ENCODE measurements at places on chromosomes 2 and 18.

GRCh38 chr2:1283871-1284270 is 129.4 kb upstream of the TPO start:
- no peak for DNase-seq

- no peak for DNase-seq
Measured at GRCh38 chr2:10717628-10718027, 3.8 kb upstream of the ATP6V1C2 start.

DNA sequence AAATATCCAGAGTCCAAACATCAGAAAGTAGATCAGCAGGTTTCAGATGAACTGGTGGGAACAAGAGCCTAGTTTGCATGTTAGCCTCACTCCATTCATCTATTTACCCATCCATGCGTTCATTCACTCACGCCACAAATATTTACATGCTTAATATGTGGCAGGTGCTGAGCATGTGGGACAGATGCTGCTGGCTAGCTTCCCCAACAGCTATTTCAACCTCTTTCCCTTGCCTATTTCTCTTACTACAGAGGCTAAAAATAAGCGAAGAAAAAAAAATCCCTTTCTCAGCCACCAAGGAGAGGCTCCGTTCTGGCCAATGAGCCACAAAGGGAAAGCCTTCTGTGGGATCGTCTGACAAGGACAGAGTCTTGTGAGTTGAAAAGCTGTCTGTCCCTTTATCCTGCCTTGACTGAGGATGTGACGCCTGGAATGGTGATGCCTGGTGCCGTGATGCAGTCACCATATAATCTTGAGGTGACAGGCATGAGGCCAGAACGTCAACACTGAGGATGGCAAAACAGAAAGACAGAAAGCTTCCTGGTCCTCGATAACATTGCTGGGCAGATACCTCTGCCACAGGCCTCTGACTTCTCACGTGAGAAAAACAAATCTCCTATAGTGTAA is 78.2 kb downstream of the KCTD1 start:
- no peak for DNase-seq

GRCh38 chr18:80129672-80130367 is 20.8 kb downstream of the ADNP2 start:
- no peak for DNase-seq

DNA sequence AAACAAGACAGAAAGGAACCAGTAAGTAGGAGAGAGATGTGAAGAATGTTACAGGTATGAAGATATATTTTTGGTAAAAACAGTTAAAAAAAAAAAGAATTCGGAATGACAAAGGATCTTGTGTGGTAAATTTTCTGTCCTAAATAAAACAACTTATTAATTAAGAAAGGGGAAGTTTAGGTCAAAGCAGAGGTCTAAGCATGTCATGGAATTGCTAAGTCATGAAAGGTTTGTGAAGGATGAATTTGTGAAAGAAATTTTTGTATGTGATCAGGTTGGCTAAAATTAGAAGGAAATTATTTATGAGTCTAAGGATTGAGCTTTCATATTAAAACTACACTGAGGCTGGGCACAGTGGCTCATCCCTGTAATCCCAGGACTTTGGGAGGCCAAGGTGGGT is 11.1 kb upstream of the ALPG start:
- no peak for DNase-seq

GRCh38 chr2:75142081-75142480 is 57.2 kb downstream of the TACR1 start:
- no peak for DNase-seq

DNA sequence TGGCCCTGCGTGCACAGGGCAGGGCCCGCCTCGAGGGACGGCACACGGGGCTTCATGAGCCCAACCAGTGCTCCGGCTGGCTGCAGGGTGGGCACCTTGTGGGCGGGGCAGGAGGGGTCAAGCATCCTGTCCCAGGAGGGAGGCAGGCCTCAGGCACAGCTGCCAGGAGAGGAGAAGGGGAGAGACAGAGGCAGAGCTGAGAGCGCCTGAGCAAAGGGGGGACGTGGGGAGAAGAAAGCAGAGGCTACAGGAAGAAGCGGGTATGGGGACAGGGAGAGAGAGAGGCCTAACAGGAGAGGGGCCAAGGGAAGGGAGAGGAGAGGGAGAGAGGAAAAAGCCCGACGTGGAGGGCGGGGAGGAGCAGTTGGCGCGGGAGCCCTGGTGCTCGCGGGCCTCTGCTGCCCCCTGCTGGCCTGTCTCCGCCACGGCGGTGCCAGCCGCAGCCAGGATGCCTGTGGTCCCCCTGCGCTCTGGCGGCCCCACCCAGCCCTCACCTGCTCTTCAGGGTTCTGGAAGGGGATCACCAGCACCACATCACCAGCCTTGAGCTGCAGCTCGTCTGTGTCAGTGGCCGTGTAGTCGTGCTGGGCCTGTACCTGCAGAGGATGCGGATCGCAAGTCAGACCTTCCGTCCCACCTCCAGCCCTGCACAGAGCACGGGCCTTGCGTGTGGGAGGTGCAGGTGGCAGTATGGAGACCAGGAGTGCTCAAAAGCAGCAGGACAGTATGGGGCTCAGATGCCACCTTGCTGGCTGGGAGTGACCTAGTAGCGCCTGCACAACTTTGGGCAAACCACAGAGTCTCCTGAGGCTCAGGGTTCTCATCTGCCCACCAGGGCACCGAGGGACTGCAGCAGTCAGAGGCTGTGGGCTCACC is 56.8 kb downstream of the BIN1 start:
- DNase-seq: peak; percentile 53

- no peak for DNase-seq
Measured at GRCh38 chr2:1360144-1360543, 53.1 kb upstream of the TPO start.

DNA sequence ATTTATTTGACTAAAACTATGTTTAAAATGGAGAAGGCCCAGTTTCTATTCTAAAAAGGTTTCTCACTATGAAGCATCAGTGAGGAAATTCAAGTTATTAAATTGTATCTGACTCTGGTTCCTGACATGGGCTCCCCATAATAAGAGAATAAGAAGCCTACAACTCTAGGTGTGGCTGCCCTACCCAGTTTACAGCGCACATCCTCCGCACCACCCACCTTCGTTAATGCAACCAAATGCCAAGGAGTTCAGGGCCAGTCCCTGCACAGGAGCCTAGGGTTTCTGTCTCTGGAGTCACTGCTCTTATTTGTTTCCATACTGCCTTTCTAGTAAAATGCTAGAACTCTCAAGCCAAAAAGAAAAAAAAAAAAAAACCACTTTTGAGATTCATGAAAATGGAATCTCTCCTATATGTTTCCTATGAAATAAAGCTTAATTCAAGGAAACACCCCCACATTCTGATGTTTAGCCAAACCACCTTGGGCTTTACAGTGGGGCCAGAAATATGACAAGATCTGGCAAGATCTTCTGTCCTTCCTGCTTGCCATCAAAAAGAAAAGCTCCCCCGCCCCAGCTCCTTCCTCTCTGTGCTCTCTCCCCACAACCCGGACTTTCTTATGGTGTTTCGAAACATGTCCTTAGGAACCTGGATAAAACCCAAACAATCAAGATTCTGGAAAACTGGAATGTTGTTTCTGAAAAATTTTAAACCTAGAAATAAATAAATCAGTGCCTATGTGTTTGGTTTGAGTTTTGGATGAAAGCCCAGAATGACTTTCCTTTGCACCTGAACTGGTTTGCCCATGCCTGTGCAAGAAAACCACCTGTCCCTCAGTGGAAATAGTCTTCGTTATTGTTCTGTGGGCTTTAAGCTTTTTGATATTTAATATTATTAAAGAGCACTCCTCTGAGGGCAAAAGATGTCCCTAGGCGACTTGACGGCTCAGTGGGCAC is 136.7 kb downstream of the SP3 start:
- no peak for DNase-seq

GRCh38 chr2:88188748-88189147 is 18.6 kb downstream of the THNSL2 start:
- DNase-seq: no peak

DNA sequence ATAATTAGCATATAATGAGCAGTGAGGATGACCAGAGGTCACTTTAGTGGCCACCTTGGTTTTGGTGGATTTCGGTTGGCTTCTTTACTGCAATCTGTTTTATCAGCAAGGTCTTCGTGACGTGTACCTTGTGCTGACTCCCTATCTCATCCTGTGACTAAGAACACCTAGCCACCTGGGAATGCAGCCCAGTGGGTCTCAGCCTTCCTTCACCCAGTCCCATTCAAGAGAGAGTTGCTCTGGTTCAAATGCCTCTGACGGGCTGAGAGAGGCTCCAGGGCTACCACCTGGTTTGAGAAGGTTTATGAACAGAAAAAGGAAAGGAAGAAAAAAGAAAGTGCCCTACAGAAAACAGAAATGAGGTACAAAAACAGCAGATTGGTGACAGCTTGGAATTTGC is 738.7 kb downstream of the SOCS6 start:
- DNase-seq: no peak

- DNase-seq: no peak
Measured at GRCh38 chr2:124575497-124575896, 550.4 kb downstream of the CNTNAP5 start.

DNA sequence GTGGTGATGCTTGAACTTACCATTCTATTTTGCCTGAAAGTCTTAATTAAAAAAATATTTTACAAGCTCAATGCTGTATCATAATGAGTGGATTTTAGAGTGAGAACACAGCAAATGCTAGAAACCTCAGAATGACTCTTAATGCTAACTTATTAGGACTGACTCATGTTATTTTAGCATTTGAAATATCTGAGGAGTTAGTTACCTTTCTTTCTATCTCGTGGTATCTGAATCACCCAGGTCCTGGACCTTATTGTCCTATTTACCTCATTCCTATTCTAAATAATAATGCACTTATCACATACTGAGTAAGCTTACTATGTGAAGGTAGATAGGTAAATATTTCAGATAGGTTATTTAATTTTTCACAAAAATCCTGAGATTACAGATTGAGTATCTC is 70.7 kb downstream of the SOS1 start:
- DNase-seq: no peak

- DNase-seq: no peak
Measured at GRCh38 chr18:11258039-11258610, 108.8 kb upstream of the PIEZO2 start.

GRCh38 chr18:60196836-60197606 is 175.6 kb downstream of the MC4R start:
- no peak for DNase-seq

GRCh38 chr18:22322243-22322691 is 95.4 kb downstream of the CTAGE1 start:
- DNase-seq: no peak

DNA sequence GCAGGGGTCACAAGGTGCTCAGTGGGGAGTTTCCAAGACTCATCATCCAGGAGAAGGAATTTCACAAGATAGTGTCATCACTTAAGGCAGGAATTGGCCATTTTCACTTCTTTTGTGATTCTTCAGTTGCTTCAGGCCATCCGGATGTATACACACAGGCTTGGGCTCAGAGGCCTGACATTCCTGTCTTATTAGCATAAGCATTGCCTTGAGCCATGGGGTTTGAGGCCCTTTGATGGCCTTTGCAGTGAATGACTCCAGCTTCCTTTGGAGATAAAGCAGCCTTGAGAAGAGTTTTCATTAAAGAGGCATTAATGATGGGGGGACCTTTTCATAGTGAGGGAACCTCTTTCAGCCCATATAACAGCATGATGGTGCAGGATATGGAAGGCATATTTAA is 366.0 kb upstream of the CNTNAP5 start:
- no peak for DNase-seq

GRCh38 chr2:110134025-110134424 is 18.4 kb upstream of the MALL start:
- no peak for DNase-seq

- DNase-seq: no peak
Measured at GRCh38 chr2:176490061-176490861, 221.0 kb downstream of the MTX2 start.

DNA sequence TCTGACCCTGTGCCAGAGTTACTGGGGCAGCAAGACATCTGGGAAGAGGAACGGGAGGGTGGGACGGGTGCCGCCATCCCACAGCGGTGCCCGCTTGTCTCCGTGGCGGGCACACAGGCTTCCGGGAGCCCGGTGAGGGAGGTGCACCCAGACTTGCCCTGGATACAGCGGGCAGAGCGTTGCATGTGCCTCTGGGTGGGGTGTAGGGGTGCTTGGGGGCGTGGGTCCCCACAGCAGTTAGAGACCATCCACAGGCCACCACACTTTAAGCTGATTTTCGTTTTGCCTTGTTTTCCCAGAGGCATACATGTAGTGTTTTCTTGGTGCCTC is 45.1 kb downstream of the SH3BP4 start:
- DNase-seq: no peak

DNA sequence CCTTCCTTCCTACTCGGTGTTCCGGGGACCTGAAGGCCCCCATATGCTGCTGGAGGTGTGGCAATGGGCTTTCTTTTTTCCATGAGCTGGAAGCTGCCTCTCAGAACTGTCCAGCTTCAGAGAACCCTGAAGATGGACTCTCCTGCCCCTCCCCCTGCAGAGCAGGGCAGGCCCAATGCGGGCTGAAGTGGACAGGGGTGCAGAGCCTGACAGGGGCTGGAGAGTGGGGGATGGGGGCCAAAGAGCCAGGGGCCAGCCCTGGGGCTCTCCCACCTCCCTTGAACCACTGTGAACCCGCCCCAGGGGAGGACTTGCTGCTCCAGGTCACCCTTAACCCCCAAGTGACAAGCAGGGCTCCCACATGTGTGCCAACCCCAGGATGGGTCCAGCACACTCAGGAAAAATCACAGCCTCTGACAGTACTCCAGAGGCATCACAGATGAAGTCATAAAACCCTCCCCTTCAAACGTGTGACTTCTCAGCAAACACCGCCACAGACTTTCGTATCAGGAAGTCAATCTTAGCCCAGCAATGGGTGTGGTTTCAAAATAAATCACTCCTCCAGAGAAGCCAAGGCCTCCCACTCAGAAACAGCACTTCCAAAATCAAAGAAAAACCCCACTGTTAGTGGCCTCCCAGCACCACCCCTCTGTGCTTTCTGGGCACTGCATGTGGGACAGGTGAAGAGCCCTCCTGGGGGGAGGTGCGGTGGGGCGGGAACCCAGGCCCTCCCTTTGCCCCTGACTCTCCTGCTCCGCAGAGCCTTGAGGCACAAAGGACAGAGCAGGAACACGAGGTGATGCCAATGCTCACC is 135.8 kb downstream of the HDAC4 start:
- no peak for DNase-seq

DNA sequence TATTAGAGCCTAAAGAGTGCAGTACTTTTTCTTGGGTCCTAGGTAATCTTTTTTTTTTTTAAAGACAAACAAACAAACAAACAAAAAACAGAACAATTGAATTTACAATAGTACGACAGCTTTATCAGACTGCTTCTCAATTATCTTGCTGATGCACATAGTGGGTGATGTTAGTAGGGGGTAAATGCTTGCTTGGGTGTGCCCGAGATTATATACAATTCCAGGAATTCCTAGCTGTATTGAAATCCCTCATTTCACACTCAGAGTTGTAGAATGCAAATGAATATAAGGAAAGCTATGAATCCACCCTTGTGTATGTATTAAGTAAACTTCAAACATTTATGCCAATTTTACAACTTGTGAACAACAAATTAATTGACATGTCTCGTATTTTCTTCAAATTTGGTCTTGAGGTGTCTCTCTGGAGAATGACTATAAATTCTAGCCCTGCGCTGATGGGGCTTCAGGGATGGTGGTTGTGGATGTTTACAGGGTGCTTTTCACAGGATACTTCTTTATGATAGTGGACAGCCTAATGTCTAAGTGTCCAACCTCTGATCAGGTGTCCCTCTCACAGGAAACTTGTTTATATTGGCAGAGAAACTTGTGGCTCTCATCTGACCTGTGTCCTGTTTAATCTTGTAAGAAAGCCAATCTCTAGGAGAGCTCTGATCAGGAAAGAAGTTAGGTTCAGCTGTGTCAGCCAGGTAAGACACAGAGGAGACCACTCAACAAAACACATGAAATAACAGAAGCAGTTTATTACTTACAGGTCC is 61.9 kb upstream of the SLC39A10 start:
- DNase-seq: no peak

GRCh38 chr2:127465258-127465657 is 47.0 kb downstream of the PROC start:
- no peak for DNase-seq
